H7 (cell line): ENCODE measurements at places on chromosomes 6 and 20. TPM values are rescaled to one million over a fixed set of nuclear protein-coding genes. Genes with fewer than 3 reads are reported as not detected.

DNA sequence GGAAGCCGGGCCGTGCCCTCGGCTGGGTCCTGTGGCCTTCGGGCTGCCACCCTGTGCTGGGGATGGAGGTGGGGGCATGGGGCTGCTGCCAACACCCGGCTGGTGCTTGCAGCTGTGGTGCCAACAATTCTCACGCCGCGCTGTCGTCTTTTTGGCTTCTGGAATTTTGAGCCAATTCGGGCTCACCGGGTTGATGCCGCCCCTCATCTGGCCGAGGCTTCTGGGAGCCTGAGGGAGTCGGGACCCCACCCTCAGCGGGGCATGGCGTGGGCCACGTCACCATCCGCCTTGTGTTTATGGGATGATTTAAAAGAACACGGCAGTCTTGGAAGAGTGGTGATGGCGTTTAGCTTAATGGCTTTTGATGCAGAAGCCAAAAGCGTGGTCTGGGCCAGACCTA, 8.7 kb upstream of the NPBWR2 start:
- DNase-seq = no peak

GRCh38 chr6:132235596-132236280, 165.5 kb downstream of the MOXD1 start:
- no peak for DNase-seq

DNA sequence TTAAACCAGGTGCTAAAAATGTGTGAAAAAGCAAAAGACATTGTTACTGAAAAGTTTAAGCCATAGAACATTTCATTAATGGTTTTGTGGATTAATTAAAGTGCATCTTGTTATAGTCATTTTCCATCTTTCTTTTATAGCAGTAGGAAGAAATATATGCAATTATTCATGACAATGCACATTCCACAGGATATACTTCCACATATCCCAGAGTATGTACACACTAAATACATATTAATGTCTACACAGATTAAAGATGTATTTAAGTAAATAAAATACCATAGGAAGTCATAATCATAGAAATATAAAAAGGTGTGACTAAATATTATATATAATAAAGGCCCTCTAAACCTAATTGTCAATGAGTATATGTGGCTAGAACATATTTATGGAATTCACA, 578.8 kb downstream of the PHF3 start:
- no peak for DNase-seq

- DNase-seq = no peak
These were observed 7.4 kb downstream of the DLL1 start for GRCh38 chr6:170283212-170284081.

GRCh38 chr6:115004204-115004603, 661.4 kb upstream of the HS3ST5 start:
- DNase-seq = no peak

DNA sequence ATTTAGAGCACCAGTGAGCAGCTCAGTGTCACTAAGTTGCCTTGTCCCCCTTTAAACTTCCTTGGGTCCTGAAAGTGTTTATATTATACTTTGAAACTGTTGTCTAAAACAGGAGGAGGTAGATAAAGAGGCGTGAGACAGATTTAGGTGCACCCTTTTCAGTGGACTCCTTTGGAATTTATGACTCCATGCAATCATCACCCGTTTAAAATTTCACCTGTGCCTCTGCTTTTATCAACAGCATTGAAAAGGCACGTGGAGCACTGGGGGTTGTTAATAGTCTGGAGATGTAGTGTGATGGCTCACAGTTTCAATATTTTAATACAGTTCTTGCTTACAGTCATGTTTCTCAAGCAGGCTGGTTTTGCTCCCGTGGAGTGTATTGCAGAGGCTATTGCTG, 162.2 kb downstream of the PHACTR1 start:
- no peak for DNase-seq

DNA sequence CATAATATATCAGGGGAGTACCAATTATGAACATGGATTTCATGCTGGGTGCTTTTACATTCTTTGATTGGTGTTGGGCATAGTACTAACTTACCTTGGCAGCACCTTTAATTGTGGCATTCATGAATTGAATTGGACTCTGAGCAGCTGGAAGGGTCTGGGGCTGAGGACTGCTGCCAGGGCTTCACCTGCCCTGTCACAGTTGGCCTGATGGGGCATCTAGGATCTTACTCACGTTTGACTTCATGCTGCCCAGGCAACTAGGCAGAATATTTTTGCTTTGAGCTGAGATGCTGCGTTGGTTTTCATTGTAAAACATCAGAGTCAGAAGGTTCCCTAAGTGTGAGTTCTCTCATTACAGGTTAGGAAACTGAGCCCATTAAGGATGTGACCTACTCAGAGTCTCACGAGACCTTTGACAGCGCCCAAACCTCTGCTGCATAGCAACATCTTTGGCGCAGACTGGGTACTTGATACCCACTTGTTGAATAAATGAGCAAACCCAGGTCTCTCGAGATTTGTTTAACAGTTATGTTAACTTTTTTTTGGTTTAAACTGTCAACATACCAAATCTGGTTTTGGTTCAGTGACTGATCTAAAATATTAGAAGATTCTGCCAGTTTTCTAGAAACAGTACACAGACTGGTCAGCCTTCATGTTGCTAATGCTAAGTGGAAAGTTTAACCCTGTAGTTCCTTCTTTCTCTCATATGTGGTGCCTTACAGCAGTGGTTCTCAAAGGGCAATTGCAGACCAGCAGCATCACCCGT, 104.9 kb downstream of the TCP11 start:
- DNase-seq = no peak

- no peak for DNase-seq
These were observed 253.2 kb downstream of the PLCB1 start for GRCh38 chr20:8385247-8385646.

Gene TGM3
- 0.90 TPM in 1 of 2 replicates, not detected in the other for total RNA-seq

- DNase-seq = no peak
These were observed 171.4 kb upstream of the QKI start for GRCh38 chr6:163243083-163243482.

Gene SCGN
- total RNA-seq = not detected in 2 replicates

DNA sequence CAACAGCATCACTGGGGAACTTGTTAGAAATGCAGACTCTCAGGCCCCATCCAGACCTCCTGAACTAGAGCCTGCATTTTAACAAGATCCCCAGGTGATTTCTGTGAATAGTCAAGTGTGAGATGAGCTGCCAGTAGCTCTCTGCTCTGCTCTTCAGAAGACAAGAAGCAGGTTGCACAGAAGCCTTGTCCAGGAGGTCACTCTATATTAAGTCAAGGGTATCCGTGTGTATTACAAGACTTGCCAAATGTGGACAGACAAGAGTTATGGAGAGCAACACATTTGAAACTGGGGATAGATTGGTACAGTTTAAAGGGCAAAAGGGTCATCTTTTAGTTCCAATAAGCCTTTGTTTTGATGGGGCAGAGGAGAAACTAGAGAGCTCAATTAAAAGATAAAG, 23.2 kb upstream of the RIN2 start:
- no peak for DNase-seq

DNA sequence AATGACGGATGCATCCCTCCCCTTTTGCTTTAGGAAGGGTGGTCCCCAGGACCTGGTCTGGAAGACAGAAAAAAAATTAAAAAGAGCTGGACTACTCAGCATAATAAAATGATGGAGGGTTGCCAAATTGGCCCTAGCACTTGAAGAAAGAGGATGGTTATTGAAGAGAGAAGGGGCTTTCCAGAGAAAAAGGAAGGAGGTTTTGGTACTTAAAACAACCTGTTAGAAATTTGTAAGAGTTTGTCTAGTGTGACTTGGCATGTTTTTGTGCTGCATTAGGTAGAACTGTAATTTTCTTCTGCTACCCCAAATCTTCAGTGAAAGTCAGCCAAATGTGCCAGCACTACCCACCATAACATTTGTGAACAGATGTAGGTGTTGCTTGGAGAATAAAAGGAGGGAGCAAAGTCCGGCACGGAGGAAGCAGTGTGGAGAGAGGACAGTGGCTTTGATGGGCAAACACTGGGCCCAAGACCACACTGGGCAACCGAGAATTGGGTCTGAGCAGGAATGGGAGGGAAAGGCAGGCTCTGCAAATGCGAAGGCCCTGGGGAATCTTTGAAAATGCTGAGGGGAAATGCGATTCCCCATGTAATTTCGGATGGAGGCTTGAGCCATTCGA, 160.9 kb downstream of the QRSL1 start:
- DNase-seq = no peak

Gene COL20A1
- total RNA-seq = 0.17 and 0.70 TPM in 2 replicates

Gene TPD52L2
- 76.0 and 79.3 TPM in 2 replicates for total RNA-seq

DNA sequence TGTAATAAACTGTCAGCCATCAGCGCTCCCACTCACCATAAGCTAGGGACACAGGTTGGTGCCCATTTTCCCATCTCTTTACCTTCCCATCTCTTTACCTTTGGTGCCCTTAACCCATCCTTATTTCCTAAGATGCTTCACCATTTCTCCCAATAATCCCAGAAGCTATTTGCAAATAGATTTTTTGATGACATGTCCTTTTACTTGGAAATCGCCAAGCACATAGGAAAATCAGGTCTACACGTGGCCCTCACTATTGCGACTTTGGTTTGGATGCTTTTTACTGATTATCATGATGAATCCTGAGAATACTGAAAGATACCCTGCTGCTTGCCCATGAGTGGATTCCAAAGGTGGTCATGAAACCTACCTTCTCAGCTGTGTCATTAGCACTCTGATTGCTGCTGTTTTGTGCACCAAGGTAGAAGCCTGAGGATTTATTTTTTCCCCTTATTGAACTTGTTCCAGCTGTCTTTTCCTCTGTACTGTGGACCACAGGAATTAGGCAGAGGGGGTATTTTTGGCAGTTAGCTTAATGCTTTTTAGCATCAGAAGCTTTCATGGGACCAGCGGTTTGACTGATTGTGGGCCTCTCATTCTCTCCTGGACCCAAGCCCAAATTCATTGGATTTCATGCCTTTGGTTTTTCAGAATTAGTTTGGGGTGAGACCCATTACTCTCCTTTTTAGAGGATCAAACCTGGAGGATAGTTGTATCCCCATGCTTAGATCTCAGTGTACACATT, 229.6 kb upstream of the RIN2 start:
- no peak for DNase-seq

- no peak for DNase-seq
These were observed 198.4 kb downstream of the TRIM27 start for GRCh38 chr6:28725274-28725809.

DNA sequence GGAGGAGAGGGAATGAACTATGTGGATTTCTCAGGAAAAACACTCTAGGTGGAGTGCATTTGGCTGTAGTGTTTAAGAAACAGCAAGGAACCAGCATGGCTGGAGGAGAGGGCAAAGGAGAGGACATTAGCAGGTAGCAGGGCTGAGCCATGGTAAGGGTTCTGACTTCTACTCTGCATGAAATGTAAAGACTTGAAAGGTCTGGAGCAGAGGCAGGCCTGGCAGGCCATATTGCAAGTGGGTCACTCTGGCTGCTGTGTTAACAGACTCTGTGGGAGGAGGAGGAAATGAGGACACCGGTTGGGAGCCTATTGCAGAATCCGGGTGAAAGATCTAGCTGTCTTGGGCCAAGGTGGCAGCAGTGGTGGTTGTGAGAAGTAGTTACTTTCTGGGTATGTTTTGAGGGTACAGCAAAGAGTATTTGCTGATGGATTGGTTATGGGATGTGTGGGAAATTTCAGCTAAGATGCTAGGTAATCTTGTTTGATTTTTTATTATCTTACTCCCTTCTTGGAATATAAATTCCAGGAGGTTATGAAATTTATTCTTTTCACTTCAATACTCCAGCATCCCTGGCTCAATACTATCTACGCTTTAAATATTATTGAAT, 115.9 kb upstream of the BCLAF1 start:
- no peak for DNase-seq

Gene MAN1A1
- total RNA-seq = 13.2 and 14.5 TPM in 2 replicates

DNA sequence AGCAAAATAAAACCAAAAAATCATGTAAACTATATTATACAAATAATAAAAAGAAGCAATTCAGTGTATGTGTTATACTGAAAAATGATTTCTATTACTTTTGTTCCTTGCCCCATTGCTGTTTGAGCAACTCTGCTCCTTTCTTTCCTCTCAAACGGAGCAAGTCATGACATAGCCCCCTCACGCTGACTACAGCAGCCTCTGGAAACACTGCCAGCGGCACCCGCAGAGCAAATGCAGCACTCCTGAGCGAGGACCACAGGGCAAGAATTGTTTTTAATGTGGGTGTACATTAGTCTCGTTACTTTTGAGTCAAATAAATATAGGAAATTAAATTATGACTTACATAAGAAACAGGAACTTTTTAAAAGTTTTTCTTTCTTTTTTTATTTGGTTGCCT, 350.1 kb upstream of the HSF2 start:
- DNase-seq = no peak

DNA sequence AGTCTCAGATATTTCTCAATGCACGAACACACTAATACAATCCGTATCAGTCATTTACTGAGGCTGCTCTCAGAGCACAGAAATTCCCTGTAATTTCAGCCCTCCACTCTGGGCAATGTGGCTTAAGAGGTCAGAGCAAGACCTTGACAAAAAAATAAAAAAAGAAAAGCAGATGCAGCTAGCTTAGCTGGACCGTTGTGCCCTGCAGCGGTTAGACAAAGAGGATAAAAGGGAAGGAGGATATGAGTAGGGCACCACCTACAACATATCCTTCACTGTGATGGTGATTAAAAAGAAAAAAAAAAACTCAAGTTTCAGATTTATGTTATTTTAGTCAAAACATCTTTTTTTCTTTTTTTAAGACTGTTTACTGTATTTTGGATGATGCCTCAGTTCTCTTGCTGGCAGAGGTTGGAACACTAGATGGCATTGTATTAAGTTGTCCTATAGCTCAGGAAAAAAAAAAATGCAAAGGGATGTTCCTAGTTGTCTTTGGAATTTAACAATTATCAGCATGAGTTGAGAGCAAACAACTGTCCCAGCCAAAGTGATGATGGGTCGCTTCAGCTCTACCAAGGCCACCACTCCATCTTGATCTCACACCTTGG, 59.9 kb downstream of the ANKEF1 start:
- no peak for DNase-seq

GRCh38 chr20:24488064-24488799, 18.8 kb downstream of the SYNDIG1 start:
- DNase-seq = no peak

DNA sequence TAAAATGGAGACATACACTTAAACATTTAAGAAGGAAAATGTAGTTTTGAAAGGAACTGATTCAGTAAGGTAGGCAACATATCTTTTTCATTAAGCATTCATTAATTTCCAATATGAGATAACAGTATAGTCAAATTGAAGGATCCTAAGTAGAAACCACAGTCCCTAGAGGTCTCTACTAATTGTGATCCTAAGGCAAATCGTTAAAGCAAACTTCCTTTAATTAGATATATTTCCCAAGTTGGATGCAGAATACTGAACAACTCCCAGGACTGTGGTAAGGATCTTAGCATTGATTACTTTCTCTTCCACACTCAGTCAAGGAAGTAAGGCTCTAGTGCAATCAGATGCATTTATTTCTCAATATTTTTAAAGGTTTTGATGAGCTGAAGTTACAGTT, 604.1 kb upstream of the GJE1 start:
- no peak for DNase-seq

DNA sequence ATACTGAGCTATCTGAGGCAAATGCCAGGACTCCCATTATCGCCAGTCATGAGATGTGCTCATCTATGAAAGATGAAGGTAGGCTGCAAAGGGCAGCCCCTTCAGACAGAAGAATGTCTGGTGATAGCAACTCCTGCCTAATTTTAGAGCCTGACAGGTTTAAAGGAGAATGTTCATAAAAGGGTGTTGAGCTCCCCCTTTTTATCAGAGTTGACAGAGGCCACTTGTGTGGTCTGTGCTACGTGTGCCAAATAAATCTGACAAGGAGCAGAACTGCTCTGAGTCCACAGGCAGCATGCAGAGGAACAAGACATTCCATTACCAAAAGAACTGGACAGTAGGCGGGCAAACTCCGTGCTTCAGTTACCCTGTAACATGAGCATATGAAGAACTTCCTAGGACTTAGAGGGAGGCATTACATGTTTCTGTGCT, 101.8 kb downstream of the PREP start:
- no peak for DNase-seq

Gene OXT
- total RNA-seq = 1.5 TPM in 1 of 2 replicates, not detected in the other

Gene CTCFL
- 8.2 and 14.2 TPM in 2 replicates for total RNA-seq
